ENCODE measurements at places on chromosomes 13 and 19.

DNA sequence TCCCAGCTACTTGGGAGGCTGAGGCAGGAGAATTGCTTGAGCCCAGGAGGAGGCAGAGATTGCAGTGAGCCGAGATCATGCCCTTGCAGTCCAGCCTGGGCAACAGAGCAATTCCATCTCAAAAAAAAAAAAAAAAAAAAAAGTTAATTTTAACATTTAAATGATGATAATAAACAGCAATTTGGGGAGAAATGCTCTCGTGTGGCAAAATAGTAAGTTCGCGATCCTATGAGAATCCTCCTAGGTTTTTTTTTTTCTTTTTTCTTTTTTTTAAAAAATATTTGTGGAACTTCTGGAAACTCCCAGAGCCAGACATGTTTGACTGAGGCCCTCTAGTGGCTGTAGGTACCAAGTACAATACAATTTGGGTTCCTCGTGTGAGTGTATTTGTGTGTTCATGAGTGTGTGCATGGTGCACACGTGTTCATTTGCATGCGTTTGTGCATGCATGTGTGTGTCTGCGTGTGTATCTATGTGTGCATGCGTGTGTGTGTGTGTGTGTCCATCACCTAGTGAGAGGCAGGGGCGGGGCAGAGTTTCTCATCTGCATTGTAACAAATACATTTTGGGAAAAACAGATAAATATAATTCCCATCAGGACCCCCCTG, 31.2 kb downstream of the TMPRSS9 start:
- no peak for DNase-seq

DNA sequence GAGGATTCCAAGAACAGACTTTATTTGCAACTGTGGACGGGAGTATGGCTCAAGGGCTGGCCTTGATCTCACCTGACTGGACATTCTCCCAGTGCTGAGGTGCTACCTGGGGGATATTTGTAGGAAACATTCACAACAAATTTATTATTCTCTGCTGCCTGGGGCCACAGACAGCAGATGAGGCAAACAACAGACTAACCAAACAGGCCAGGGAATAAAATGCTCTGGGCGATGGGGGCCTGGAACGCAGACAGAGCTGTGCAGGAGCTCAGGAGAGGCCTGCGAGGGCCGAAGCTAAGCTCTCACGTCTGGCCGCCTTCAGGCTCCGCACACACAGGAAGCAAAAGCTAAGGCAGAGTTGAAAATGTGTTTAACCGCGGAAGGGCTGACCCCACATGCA, 7.8 kb downstream of the PLPP2 start:
- DNase-seq = no peak

DNA sequence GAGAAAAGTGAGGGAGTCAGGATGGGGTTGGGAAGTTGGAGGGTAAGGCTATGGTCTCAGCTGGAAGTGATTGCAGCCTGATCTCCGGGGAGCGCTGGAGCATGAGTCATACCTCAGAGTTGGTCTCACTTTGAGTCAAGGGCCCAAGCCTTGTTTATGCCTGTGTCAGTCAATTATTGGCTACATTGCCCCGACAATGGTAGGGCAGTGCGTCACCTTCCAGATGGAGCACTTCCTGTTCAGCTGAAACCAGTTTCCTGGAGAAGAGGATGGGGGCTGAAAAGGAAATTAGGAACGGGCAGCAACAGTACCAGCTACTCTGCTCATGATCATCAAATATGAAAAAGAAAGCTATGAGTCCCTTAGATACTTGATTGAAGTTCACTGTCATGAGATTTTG, 60.4 kb downstream of the ADGRE1 start:
- DNase-seq = no peak

GRCh38 chr19:46860846-46861690, at the start of gene ARHGAP35:
Gene ARHGAP35 (plus strand): TSS chr19:46860997. CDS start chr19:46918676, 57,679 bp downstream.
- peak; percentile 72 for DNase-seq

DNA sequence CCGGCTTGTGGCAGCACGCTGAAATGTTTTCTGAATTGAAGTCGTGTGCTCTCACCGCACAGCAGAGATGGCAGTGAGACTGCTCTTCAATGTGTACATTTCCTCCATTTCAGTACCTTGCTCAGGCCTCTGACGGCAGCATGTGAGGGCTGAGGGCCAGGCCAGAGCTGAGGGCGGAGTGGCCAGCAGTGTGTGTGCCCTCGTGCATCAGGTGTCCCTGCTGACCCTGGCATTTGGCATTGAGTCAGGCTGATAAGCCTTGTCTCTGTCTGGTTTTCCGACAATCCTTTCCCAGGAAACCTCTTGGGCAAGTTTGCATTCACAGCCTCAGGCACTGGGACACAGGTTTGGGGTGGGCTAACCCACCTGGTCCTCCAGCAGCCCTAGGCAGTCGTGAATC, 62.3 kb downstream of the EFNB2 start:
- no peak for DNase-seq

DNA sequence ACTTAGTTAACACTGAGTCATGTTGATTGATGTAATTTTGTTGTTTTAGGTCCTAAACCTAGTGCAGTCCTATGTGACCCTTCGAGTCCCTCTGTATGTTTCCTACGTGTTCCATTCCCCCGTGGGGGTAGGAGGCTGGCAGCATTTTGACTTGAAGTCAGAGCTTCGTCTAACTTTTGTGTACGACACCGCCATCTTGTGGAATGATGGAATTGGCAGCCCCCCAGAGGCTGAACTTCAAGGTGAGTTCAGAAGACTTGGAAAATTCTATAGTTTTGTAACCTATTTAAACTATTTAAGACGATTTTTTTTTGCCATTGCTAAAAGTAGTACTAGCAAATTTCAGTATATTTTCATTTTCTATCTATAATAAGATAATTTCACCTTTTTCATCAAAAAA, 117.9 kb downstream of the STOML3 start:
- DNase-seq = peak; percentile 2

- DNase-seq = no peak
Observed at GRCh38 chr19:54319049-54319448, 6.1 kb upstream of the LILRA5 start.

DNA sequence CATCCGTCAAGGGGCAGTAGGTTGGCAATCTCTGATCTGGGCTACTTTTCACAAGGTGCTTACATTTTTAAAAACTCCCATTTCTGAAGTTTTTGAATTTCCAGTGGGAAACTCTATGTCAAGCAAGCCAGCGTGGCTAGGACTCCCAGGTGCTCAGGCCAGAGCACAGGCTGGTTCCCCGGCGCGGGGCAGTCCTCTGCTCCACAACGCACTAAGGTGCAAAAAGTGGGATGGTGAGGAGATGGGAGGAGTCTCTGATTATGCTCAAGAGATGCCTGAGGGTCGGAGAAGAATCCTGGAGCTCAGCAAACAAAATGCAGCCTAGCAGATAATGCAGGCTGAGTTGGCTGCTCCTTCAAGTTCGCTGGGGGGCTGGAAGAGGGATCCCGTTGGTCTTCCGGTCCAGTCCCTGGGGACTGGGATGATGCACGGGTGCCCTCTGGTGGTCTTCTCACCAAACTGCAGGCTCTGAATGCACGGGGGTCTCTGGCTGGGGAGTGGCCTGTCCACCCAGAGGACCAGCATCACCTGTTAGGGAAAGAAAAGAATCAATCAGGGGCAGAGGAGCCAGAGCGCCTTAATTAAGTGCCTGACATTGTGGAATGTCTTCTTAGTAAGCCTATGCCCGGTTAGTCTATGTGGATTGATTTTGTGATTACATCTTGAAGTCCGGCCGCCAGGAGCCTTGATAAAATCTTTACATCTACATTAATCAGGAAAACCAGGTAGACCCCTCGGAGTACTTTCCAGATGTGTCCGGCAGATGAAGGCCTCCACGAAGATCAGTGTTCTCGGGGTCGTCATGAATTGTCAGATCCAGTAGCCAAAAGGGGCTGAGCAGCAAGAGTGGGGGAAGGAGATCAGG, 244.4 kb upstream of the MAB21L1 start:
- no peak for DNase-seq

GRCh38 chr19:54694648-54695047, 29.6 kb upstream of the KIR3DL3 start:
- no peak for DNase-seq

- no peak for DNase-seq
Observed at GRCh38 chr13:75256922-75257321, 225.0 kb downstream of the TBC1D4 start.
